NCI-H1417 (cell line): ENCODE measurements at places on chromosomes 1 and 21.

- peak; percentile 93 for DNase-seq
These were observed at the start of gene PATJ for GRCh38 chr1:61741711-61742619. PATJ (plus strand) TSS chr1:61742480; CDS start chr1:61762893, 20,413 bp downstream.

GRCh38 chr1:66394603-66395002 is 139.3 kb upstream of the SGIP1 start:
- no peak for DNase-seq

DNA sequence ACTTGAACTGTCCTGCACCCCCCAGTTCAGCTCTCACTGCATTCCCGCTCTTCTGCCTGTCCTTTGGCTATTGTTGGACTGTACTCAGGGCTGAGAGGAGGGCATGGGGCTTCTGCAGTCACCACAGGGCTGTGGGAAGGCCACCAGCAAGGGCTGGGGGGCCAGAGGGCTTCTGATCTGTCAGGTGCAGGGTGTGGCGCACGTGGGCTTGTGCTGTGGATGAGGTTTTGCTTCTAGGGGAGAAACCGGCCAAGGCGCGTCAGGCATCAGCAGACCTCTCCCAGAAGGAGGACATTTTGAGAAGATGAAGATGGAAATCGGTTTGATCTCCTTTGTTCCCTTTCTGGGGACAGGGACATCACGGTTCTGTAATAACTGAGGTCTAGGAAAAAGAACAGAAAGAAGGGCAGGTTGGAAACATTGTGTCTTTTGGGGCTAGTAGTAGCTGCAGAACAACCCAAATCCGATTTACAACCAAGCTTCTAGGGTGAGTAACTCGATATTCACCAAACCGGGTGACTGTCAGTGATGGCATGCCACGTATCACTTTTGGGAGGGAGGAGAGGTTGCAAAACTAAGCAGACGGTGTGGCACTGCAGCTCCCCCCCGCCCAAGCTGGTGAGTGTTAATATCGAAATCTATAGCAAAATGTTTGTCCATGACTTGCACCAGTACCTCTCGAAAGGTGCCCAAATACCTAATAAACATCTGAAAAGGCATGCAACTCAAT is 40.9 kb downstream of the AGPAT3 start:
- DNase-seq: no peak

- DNase-seq: no peak
These were observed 15.0 kb downstream of the OXCT2 start for GRCh38 chr1:39755965-39756659.

DNA sequence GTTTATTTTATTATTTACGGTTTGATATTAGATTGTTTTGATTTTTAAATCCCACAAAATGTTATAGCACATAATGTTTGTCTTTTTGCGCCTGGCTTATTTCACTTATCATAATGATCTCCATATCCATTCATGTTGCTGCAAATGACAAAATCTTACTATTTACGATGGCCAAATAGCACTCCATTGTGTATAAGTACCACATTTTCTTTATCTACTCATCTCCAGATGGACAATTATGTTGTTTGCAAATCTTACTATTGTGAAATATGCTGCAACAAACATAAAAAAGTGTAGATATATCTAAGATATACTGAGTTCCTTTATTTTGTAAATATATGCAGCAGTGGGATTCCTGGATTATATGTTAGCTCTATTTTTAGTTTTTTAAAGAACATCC is 1568.3 kb downstream of the AMY1C start:
- DNase-seq: peak; percentile 26

- no peak for DNase-seq
These were observed 3.5 kb upstream of the ICMT start for GRCh38 chr1:6239213-6239752.

DNA sequence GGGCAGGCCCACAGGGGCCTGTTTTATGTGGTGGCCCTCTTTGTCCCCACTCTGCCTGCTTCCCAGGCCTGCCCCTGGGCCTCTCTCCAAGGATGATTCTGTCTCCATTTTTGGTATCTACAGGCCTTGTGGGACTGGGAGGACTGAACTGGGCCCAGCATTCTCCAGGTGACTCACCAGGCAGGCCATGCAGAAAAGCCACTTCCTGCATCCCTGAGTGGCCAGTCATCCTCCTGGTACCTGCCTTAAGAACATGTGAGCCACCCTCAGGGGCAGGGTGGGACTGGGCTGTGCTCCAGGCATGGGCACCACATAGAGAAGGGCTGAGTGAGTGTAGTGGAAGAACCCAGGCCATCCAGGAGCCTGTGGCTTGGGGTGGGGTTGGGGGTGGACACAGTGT is 20.0 kb upstream of the BCAR3 start:
- no peak for DNase-seq

DNA sequence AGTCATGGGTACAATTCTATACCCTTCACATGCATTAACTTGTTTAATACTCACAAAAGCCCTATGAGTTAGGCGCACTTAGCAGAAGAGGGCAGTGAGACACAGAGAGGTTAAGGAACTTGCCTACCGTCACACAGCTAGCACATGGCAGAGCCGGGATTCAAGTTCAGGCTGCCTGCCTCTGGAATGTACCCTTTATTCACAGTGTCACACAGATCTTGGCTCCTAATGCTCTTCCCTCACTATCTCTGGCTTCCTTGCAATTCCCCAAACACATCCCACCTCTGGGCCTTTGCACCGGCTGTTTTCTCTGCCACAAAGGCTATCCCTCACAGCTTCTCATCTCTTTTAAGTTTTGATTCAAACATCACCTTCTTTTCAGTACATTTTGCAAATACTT is 25.1 kb downstream of the COL16A1 start:
- no peak for DNase-seq

- no peak for DNase-seq
These were observed 40.9 kb downstream of the LGR6 start for GRCh38 chr1:202234331-202235002.

- DNase-seq: no peak
These were observed 104.4 kb downstream of the GLIS1 start for GRCh38 chr1:53634571-53634979.

DNA sequence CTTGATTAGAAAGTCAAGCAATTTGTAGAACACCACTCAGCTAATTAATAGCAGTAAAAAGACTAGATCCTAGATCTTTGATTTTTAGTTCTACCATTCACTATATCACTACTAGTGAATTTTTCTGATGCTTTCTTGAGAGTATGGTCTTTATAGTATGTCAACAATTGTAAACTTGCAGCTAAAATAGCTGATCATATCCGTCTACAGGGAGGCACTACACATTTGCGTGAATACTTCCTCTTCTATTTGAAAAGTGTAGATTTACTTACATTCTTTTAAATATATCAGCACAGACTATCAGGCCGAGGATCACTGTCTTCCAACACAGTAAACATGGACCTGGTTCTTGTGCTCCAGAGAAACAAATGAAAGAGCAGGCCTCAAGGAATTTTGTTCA is 18.6 kb upstream of the PTPRC start:
- DNase-seq: no peak

DNA sequence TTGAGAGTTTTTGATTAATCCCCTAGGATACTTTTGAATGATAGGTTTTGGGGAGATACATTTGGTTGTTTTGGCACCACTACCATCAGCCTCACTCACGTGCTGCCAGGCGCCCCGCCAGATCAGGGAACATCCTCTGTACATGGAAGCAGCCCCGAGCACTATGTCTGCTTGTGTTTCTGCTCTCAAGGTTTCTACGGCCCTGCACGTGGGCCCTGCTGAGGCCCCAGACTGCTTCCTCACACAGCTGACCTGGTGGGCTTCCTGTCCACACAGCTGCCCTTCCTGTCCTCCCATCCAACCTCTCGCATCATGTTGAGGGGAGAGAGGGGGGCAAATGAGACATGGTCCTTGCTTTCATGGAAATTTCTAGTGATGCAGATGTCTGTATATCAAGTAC is 20.0 kb downstream of the ADARB1 start:
- no peak for DNase-seq

DNA sequence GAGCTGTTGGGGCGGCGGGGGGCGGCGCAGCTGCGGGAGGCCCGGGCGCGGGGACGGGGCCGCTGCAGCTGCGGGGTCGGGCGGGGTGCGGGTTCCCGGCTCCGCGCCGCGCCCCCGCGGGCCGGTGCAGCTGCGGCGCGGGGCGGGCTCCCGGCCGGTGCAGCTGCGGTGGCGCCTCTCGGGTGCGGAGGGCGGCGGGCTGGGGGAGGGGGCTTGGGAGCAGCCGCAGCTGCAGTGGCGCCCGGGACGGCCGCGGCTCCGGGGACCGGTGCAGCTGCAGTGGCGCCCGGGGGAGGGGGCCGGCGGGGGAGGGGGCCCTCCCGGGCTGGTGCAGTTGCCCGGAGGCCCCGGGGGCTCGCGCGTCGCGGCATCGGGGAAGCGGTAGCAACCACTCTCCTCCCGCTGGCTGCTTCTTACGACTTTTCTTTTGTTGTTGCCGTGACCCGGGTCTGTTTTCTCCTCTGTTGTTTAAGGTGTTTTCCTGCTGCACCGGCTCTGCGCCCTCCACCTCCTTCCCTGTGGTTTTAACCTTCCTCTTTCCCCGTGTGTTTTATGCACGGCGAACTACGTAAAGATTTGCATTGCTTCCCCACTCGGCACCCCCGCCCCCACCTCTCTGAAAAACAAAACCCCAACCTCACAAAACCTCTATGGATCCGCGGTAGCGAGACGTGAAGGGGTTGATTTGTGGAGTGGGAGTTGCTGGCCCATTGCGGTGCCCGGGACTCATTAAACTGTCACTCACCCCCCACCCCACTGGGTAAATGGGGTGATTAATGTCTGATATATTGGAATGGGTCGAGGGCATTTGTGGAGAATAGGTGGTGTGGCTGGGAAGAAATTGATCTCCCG is 1.7 kb upstream of the ZBTB18 start:
- peak; percentile 22 for DNase-seq

DNA sequence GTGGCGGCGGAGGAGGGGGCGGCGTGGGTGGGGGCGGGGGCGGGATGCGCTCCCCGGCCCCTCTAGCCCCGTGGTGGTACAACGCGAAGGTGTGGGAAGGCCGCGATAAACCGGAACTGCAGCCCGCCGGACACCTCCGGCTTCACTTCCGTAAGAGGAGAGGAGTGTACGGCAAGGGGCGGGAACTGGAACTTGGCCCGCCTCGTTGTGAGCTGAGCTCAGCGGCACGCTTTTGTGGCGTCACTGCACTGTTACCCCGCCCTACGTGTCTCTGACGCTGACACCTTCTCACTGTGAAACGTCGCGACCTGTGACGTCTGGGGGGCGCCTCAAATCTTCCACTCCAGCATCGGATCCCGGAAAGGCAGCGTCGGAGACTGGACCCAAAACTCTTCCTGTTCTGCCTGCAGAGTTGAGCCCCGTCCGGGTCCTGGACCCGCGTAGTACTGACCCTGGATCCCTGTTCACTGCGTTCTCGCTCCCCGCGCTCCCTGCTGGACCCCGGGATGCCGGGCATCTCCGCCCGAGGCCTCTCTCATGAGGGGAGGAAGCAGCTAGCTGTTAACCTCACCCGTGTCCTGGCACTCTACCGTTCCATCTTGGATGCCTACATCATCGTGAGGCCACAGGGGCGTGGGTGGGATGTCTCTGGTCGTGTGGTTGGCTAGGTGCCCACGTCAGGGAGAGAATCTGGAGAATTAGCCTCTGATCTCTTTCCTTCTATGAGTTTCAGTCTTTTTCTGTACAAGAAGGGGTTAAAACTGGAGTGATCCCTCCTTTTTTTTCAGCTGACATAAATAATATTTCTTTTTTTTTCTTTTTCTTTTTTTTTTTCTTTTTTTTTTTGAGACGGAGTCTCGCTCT is at the start of gene ISG20L2:
ISG20L2 (minus strand) TSS at position 168 of the 864 bp plus-strand sequence. CDS start 1,114 bp downstream, outside the sequence.
- DNase-seq: peak; percentile 97

DNA sequence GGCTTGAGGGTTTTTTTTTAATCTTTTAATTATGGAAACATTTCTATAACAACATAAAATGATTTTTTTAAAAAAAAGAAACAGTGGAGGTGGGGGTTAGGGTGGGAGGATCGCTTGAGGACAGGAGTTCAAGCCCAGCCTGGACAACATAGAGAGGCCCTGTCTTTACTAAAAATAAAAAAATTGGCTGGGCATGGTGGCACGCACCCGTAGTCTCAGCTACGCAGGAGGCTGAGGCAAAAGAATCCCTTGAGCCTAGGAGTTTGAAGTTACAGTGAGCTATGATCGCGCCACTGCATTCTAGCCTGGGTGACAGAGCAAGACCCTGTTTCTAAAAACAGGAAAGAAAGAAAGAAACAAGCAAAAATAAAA is 32.2 kb upstream of the RNF11 start:
- DNase-seq: no peak

DNA sequence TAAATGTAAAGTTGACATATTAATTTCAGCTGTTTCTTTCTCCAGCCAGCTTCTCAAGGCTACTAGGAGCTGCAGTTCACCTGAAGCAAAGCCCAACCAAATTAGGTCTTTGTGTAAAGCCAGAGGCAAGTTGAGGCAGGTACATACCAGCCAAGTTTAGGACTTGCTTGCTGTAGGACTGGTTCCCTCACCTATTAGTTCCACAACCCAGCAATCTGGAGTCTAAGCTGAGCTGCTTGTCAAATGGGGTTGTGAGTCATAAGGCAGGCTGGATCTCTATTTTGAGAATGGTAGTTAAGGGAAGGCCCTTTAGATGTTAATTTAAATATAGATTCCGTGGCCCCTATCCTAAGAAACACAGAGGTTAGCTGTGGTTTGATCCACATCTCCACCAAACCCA is 7.6 kb upstream of the FLG2 start:
- DNase-seq: no peak

DNA sequence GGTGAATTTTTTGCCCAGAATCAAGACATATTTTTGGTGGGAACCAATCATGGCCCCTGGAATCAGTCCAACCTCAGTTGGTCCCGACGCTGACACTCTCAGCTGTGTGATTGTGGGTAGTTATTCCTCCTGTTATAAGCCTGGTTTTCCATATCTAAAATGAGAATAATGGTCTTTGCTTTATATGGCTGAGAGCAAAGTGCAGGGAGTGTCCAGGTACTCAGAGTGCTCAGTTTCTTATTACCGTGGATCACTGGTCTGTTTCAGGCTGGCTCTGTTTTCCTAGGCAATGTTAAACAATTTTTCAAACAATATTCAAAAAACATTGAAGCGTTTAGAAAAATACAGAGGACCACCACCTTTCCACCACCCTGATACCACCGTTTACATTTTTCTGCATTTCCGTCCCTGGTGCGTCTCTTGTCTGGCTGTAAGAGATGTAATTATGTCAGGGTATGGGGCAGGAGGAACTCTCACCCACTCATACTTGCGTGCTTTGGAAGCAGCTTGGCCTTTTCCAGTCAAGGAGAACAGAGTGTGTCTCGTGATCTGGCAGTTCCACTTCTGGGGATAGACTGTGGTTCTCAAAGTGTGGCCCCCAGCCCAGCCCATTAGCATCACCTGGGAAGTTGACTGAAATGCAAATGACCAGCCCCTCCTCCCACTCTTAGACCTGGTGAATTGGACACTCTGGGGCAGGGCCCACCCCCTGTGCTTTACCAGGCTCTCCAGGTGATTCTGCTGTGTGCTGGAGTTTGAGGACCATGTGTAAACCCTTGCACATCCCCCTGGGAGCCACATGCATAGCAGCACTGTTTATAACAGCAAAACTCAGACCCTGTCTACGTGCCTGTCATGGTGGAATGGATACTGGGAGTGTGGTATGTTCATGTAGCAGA is 6.8 kb downstream of the MX1 start:
- no peak for DNase-seq
